ENCODE measurements at places on chromosomes 1 and 21. TPM values are rescaled to one million over a fixed set of nuclear protein-coding genes. Genes with fewer than 3 reads are reported as not detected.

The ANKRD45 gene
- total RNA-seq, result 1.4 TPM

The KCND3 gene
- 6.4 TPM for total RNA-seq

- peak overlapping the region; percentile 93 for H3K27ac ChIP-seq
- no peaks in the 10 kb centered on the region for H3K27me3 ChIP-seq
- H3K4me3 ChIP-seq, result peak overlapping the region; percentile 78
- peaks cover 10% of the 10 kb centered on the region for H3K36me3 ChIP-seq
Measured at GRCh38 chr1:200410566-200410878, 686 bp upstream of the ZNF281 start.

DNA sequence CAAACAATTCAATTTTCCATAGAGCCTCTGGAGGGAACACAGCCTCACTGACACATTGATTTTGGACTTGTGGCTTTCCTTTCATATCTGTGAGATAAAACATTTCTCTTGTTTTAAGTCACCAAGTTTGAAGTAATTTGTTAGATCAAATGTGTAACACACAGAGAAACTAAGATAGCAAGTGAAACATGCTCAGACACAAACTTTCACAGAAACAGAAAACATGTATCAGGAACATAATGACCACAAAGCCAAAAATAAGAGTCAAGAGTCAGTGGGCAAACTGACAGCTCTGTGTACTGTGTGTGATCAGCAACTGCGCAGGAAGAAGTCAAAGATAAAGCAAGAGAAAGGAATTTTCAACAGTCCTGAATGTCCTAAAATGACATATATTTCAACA lies 1237.5 kb downstream of the AMY1C start:
- no peaks in the 10 kb centered on the region for H3K4me1 ChIP-seq
- H3K36me3 ChIP-seq, result no peaks in the 10 kb centered on the region
- no peak overlapping the region for H3K4me3 ChIP-seq
- H3K27ac ChIP-seq, result no peak overlapping the region
- H3K27me3 ChIP-seq, result no peaks in the 10 kb centered on the region
- DNase-seq, result no peak

GRCh38 chr21:16912075-16912474 lies 600.8 kb upstream of the CXADR start:
- H3K4me3 ChIP-seq, result no peak overlapping the region
- H3K27ac ChIP-seq, result no peak overlapping the region
- no peaks in the 10 kb centered on the region for H3K4me1 ChIP-seq
